ENCODE measurements at places on chromosomes 4 and X.
A peak's percentile ranks its signal among the peaks of the same experiment; 100 is the strongest.

DNA sequence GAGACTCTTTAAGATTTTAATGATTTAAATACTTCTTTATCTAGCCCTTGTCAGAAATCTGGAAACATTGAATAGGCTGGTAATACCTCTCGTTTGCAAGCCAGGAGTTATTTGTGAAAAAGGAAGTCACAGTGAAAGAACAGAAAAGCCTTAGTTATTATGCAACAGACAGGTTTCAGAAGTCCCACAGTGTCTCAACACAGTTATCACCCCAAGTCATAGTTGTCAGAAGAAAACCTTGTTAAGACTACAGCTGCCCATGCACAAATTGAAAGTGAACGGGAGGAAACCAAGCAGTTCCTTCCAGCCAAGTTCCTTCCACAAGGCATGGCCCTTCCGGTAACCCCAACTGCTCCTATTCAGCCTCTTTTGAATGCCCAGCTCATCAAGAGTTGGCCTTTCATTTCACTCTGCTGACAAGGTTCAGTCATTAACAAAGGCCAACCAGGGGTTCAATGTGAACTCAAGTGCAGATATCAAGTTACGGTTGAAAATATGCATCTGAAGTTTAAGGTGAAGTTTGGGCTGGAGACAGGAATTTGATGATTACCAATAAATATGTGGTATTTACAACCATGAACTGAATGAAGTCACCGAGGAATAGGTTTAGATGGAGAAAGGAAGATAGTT lies 15.6 kb downstream of the ALPK1 start:
- DNase-seq, result no peak

GRCh38 chr4:19051831-19052230 lies 1030.3 kb upstream of the LCORL start:
- no peak for DNase-seq

DNA sequence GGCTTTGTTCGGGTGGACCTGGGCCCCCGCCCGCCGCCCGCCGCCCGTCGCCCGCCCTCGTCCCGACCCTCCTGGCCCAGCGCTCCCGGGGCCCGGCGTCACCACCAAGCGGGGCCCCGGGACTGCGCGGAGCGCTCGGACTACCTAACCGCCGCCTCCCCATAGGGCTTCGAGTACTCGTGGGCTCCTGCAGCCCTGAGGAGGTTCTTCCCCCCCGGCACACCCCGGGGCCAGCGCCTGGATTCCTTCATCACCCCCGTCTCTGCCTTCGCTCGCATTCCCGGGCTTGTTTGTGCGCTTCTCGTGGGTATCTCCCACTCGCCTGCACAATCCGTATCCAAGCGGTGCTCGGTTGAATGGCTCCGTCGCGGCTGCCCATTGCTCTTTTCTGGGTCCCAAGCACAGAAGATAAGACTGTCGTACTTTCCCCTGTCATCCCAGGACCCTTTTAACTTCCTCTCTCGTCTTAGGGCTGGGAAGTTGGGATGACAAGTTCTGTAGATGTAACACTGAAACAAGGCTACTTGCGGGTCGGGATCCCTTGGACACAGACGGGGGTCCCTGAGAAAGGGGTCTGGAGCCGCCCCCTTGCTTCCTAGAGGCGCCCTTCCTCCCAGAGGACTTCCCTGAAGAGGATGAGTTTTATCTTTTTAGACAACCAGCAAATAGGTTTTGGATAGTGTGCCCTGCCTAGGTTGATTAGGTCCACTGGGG lies 565 bp downstream of the MOB1B start:
- DNase-seq, result peak; percentile 80

DNA sequence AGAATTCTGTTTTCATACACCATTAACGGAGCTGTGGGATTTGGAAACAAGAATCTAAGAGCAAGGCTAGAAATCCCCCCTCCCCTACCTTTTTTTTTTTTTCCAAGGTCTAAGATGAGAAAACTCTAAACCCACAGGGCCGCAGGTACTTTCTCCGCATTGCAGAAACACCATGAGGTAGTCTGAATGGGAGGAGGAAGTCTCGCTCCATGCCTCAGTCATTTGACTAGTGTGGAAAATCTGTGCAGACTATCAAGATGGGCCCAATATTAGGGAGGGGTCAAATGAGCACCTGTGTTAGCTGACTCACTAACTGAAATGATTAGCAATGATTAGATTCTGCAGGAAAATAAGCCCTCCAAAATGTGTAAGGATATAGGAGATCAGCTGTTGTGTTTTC lies 40.9 kb upstream of the MAP3K15 start:
- no peak for DNase-seq

- no peak for DNase-seq
These were observed 12.4 kb downstream of the PLP1 start for GRCh38 chrX:103789004-103789403.

DNA sequence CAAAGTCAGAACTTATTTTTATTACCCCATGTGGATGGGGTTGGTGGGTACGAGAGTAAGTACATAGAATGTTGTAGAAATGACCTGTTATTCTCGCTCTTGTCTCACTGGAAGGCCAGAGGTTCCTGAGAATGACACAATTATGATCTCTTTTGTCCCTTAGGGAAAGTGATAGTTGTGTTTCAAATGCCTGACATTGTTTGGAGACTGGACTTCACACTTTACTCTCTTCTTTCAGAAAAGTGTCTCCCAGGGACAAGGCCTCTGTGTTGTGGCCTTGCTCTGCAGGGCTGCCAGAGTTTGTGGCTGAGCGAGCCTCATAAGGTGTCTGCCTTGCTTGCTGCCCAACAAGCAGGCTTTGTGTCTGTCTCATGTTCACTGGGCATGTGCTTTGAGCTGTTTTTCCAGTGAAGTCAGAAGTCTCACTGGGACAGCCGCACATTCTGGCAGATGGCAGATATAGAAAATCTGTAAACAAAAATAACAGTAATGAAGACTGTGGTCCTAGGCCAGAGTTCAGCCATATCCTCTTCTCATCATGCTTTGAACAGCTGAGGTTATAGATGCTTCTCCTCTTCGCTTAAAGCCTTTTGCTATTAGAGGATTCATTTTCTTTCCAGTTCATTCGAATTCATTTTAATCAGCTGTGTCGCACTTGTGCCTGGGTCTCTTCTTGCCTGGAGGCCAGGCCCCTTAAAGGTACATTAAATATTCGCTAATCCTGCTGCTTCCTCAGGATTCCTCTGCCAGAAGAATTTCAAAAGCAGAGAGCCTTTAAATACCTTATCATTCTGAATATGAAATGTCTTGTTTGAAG lies 14.4 kb downstream of the PPEF1 start:
- no peak for DNase-seq

GRCh38 chr4:90958256-90958895 lies 831.2 kb downstream of the CCSER1 start:
- DNase-seq, result no peak

GRCh38 chr4:175457956-175458355 lies 354.1 kb downstream of the GPM6A start:
- no peak for DNase-seq

DNA sequence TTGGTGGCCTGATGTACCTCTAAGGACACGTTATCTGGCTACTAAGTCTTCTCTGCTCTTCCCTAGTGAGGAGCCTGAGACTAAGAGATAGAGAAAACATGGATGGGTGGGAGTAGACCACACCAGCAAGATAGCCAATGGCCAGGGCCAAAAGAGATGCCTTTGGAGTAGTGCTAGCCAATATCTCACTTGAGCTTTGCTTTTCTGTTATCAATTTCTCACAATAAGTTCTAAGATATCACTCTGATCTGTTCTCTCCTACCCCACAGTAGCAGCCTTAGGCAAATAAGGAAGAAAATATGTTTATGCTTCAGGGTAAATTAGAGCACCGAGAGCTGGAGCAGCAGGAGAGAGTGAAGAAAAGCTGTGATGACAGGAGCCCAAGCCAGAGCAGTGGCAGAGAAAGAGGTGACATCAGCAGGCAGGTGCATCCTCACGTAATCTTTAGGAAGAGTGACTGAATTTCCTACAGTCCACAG lies 343.9 kb upstream of the NOCT start:
- DNase-seq, result no peak

DNA sequence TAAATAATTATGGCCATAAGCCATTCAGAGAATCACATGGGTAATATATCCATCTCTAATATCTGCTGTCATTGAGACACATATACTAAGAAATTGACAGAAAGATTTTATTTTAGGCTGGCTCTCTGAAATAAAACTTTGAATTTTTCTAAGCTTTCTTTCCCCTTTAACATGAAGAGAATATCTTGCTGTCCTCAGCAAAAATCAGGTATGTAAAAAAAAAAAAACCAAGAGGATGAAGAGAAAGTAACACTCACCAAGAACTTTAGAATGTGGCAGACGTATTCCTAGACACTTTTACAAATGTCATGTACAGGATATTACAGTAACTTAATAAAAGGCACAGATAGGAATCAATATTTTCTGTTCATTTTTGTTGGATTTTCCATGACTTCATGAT lies 65.8 kb downstream of the EPHA5 start:
- no peak for DNase-seq

DNA sequence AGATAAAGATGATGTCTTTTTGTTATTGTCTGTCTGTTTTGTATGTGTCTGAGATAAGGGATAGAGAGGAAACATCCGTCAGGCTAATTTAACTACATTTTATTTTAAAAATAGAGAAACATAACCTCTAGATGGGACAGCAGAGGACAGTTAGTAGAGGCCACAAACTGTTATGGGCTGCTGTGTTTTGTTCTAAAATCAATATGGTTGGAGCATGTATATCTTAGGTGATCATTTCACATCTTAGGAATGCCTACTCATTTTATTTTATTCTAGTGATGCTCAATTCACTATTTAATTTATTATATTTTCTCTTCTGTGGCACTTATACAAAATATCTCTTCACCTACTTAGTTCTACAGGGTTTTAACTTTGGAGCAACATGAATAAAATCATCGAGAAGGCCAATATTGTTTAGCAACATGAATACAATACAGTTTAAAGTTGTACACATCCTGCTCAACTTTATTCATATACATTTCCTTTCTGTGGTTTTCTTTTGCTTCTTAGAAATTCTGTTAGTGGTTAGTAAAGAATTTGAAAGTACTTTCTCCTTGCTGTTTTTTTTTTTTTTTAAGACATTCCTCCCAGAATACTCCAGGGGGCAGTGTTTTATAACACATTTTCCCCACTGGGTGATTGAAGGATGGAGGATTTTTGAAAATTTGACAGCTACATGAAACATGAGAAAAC lies 392.9 kb downstream of the UNC5C start:
- DNase-seq, result peak; percentile 62

- no peak for DNase-seq
These were observed 41.4 kb downstream of the GUCY2F start for GRCh38 chrX:109440475-109440874.

GRCh38 chr4:52824603-52825459 lies 37.3 kb upstream of the RASL11B start:
- DNase-seq, result peak; percentile 34

GRCh38 chr4:3414421-3415279 lies 27.1 kb upstream of the HGFAC start:
- DNase-seq, result no peak

DNA sequence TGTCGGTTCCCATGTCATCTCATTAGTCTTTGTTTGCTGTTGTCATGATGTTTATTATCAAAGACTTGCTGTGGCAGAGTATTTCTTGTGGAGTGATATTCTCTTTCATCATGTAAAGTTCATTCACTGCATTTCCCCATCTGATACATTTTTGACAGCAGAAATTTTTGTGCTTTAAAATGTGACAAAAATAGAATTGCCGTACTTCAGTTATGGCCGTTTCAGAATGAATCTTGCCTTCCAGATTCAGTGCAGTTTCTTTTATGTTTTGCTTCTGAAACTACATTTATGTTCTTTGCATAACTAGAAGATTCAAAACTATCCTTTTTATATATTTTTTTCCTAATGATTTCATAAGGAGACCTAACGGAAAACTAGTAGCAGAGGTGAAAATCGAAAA lies 10.0 kb downstream of the CSTF2 start:
- DNase-seq, result no peak

GRCh38 chrX:65706041-65706828 lies 38.8 kb downstream of the MSN start:
- DNase-seq, result peak; percentile 59

DNA sequence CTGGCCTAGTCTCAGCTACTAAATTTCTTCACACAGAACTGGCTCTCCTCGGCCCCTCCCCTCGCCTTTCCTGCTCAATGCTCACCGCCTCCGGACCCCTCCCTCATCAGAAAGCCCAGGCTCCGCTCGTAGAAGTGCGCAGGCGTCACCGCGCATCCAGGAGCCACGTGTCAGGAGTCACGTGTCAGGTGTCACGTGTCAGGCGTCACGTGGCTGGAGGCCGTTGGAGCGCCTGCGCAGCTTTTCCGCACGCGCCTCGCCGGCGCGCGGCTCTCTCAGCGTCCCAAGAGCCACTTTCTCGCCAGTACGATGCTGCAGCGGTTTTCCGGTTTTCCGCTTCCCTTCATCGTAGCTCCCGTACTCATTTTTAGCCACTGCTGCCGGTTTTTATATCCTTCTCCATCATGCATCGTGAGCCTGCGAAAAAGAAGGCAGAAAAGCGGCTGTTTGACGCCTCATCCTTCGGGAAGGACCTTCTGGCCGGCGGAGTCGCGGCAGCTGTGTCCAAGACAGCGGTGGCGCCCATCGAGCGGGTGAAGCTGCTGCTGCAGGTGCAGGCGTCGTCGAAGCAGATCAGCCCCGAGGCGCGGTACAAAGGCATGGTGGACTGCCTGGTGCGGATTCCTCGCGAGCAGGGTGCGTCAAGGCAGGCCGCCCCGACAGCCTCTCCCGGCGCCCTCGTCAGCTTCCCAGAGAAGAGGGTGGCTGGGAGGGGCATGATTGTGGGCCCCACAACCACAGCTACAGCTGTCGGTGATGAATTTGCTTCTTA lies at the start of gene SLC25A31:
Gene SLC25A31 (plus strand): TSS at position 259 of the 772 bp plus-strand sequence. CDS start 146 bp downstream, at position 405.
- DNase-seq, result no peak

DNA sequence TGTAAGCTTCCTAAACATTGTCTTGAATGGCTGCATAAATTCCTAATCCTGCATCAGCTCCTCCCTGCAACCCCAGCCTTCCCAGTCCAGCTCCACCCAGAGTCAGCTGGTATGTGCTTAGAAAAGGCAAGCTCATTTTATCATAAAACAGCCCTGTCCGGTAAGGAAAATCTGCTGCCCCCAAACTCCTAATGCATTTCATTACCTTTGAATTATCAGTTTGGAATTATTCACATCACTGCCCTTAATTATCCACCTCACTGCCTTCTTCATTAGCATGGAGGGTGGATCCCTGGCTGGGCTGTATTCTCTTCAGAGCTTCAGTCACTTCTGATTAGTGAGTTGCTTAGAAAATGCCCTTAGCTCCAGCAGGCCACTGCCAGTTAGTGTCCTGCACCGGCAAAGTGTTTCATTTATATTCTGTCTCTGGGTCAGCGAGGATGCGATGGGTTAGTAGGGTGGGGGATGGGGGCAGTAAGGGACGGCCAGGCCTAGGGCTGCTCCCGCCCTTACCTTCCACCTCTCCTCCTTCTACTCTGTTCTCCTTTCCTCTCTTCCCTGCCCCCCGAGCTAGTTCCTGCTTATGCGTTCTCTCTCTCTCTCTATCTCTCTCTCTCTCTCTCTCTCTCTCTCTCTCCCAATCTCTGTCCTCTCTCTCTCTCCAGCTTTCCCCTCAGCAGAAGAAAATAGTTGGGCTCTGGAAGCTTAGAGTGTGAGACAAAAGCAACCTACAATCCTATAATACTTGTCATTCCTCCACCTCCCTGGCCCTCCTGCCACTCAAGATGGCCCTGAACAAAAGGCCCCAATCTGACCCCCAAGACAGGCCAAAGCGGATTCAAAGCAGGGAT lies 174.8 kb upstream of the KLF3 start:
- DNase-seq, result peak; percentile 27
